ENCODE measurements at places on chromosomes 12 and 14. TPM values are rescaled to one million over a fixed set of nuclear protein-coding genes. Genes with fewer than 3 reads are reported as not detected.

ACRBP gene
- total RNA-seq = 0.24 TPM

SLC17A8 gene
- total RNA-seq = not detected

ANKS1B gene
- 0.63 TPM for total RNA-seq

DPPA3 gene
- not detected for total RNA-seq

MBIP gene
- 16.0 TPM for total RNA-seq

HOXC10 gene
- 2.8 TPM for total RNA-seq

SOX5 gene
- total RNA-seq = not detected

ITGA7 gene
- 1.1 TPM for total RNA-seq

PDE3A gene
- 2.2 TPM for total RNA-seq

SPTB gene
- total RNA-seq = 0.86 TPM

Data from A549 treated with CpdA at 1 μM for 4 hours (cell line).